ENCODE measurements at places on chromosomes 4 and X. TPM values are rescaled to one million over a fixed set of nuclear protein-coding genes. Genes with fewer than 3 reads are reported as not detected.

The PHOX2B gene
- total RNA-seq = not detected

DNA sequence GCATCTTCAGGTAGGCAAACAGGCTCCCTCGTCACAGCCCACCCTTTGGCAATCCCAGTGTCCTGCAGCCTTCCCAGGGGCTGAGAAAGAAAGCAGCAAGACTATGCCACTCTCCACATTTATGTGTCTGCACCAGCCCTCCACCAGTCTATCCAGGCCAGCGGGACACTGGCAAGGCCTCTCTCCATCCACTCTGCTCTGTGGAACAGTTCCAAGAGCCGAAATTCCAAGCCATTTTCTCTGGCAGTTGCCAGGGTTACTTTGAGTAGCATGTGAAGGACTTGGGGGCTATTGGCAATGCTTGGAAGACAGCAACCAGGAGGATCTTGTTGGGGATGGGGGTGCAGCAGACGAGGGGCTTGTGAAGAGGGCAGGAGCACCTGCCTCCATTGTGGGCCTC is 52.1 kb downstream of the TSC22D3 start:
- H3K36me3 ChIP-seq = no peaks in the 10 kb centered on the region
- H3K27ac ChIP-seq = peak overlapping the region; percentile 92
- H3K4me1 ChIP-seq = peaks cover 33% of the 10 kb centered on the region
- H3K27me3 ChIP-seq = peaks cover 16% of the 10 kb centered on the region
- no peak overlapping the region for H3K4me3 ChIP-seq

- no peaks in the 10 kb centered on the region for H3K27me3 ChIP-seq
- DNase-seq = no peak
- no peaks in the 10 kb centered on the region for H3K4me1 ChIP-seq
- H3K4me3 ChIP-seq = no peak overlapping the region
Observed at GRCh38 chrX:46204721-46205422, 340.3 kb downstream of the ZNF674 start.

GRCh38 chr4:38614231-38614630 is 49.8 kb upstream of the KLF3 start:
- H3K27me3 ChIP-seq = no peaks in the 10 kb centered on the region
- no peak overlapping the region for H3K27ac ChIP-seq
- H3K4me1 ChIP-seq = peaks cover 8% of the 10 kb centered on the region
- no peak for DNase-seq
- H3K4me3 ChIP-seq = no peak overlapping the region
- H3K36me3 ChIP-seq = no peaks in the 10 kb centered on the region

The RPGR gene
- total RNA-seq = 28.9 TPM

Measured in tibial nerve (tissue), 4 donors.